CD4-positive, alpha-beta T cell treated with Interleukin-2 at 100 ng/mL for 4 hours (primary cell): ENCODE measurements at places on chromosomes 16 and 17.

DNA sequence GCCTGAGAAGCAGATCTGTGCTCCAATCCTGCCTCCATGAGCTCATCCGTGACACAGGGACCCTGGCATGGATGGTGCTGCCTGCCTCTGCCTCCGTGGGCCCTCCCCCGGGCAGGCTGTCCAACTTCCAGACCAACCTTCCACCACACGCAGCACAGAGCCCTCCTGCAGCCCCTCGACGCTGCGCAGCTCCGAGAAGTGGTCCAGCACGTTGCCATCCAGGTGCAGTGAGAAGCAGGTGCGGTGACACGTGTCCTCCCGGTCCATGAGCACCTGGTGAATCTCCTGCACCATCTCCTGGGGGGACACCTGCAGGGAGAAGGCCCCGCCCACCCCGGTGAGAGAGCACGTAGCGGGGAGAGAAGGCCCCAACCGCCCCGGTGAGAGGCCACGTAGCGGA, 8.4 kb downstream of the CLUH start:
- DNase-seq: no peak

DNA sequence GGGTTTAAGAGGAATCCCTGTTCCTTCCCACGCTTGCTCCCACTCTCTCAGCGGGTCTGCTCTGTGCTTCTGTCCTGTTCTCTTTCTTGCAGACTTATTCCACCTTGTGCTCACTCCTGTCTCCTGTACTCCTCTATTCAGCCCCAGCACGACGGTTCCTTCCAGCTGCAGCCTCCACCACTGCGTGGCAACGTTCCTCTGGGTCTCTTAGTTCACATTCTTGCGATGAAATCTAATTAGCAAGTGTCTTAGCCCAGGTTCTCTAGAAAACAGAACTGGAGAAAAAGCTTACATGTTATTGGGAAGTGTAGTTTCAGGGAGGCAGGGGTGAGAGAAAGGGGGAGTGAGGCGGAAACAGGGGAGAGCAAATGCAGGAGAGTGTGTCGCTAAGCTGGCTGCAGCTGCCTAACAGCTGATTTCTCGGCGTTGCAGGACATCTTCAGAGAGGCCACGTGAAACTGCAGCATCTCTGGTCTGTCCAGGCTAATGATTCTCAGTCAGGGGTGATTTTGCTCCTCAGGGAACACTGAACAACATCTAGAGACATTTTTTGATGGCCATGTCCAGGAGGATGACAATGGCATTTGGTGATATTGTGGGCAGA, 213.2 kb upstream of the NLRP1 start:
- DNase-seq: no peak

DNA sequence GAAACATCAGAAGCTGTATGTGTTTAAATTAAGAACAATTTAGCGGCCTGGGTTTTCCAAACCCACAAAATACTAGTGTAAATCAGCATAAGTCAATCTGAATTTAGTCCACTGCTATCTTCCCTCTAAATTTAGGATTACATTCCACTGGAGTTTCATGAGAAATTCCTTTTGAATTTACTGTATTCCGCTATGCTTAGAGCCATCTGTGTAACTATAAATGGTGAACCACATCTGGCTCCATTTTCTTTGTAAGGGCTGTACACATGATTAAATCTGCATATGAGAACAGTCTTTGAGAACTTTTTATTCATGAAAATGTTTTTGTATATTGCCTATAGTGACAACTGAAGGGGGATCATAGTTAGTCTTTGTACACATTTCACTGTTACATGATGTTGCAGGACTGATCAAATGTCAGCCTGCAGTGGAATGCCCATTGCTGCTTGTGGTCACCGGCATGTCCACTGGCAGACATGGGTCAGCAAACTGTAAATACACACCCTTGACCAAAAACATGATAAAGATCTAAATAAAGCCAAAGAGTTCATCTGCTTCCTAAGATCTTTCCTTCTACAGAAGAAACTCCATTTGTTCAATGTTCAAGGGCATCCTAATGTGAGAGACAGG, 36.8 kb downstream of the RPGRIP1L start:
- no peak for DNase-seq

DNA sequence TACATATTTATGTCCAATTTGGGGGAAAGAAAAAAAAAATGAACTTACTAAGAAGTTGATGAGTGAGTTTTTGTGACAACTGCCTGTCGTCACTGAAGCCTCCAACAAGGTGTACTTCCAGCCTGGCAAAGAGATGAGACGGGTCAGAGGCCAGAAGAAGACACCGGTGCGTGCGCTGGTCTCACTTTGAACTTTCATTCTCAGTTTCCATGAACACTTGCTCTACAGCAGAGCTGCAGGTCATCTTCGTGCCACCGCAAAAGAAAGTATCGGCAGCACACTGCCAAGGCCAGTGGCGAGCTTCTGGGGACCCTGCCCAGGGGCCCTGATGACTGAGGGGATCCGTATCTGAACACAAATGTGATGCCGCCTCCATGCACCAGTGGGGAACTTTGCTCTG, 11.6 kb downstream of the NTAN1 start:
- DNase-seq: no peak

DNA sequence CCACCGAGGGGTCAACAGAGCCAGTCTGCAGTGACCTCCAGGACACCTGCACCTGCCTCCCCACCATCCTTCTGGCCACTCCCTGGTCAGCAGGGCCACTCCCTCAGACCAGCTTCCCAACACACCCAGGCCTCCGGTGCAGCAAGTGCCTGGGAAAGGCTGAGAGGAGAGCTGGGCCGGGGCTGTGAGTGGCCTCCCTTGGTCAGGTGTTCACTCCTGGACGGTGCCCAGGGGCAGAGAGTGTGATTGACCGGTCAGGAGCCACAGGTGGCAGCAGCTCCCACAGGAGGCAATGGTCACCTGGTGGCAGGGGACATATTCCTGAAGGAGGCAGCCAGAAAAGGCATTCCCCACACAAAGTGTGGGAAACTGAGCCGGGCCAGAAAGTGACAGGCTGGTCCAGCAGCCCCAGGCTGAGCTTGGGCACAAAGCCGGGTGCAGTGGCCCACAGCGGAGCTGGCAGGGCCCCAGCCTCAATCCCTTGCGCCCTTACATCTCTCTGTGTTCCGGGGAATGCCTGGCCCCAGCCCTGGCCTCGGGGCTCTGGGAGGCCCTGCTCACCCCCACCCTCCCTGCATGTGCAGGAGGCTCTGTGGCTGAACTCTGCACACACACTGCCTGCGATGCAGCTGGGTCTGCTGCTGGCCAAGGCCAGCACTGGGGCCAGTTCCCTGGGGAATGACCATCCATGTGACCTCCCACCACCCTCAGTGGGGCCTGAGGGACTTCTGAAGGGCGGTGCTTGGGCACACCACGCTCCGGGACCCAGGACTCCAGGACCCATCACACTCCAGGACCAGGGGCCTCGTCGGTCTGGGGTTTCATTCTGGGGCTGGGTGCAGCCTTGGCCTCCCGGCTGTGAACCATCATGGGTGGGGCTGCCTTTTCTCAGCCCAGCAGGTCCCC, 1.2 kb upstream of the C17orf99 start:
- DNase-seq: no peak

DNA sequence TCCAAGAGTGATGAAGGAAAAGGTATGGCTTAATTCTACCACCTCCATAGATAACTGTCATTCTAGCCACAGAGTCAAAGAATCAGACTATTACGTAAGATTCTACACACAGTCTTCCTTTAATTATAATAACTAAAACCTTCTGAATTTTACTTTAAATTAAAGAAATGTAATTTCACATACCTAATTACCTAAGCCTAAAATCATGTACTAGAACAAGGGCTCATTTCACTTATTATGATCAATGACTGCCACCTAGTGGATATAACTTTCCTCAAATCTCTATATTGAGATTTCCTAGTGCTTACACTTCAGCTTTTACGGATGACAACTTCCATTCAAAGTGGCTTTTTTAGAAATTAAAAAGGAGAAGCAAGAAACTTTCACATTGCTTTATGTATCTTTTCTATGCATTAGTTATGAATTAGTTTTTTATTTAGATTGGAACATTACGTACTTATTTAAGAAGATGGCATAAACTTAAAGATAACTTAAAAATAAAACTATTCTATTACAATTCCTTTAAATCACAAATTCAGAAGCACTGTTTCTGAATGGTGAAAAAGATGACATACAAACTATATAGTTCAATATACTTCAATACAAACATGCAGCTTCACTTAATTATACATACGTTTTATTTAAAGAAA, 18.2 kb upstream of the ABCA10 start:
- peak; percentile 38 for DNase-seq
